Ecto neural progenitor cell (in vitro differentiated cells): ENCODE measurements at places on chromosomes 16 and 17.

- DNase-seq: no peak
These were observed 121.2 kb downstream of the SNX29 start for GRCh38 chr16:12097523-12098428.

DNA sequence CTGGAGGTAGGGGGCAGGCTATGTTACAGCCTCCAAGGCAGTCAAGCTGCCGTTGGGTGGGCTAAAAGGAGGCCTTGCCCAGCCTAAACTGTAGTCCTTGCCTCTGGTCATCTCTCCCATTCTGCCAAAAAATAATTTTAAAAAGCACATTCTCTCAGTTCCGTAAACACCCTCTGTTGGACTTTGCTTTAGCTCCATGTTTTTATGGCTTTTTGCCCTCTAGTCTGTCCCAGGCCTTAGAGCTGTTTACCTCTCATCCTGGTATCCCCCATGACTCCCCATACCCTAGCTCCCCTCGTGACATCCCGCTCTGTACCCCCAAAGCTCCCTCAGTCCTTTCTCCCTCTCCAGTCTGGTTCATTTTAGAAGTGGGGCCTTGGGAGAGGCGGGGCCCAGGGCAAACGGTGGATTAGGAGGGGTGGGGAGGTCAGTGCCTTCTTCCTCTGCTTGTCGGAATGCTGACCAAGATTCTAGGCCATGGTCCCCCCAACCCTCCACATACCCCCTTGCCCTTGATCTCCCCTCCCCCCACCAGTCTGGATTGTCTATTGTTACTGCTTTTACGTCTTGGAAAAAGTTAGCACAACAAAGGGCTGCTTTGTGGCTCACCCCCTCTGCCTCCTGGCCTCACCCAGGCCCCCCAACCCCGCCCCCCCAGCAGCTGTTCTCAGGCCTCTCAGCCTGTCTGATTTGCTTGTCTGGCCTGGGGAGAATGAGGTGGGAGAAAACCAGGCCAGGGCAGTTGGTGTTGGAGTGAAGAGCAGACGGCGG lies 18.4 kb downstream of the GJD3 start:
- DNase-seq: no peak

DNA sequence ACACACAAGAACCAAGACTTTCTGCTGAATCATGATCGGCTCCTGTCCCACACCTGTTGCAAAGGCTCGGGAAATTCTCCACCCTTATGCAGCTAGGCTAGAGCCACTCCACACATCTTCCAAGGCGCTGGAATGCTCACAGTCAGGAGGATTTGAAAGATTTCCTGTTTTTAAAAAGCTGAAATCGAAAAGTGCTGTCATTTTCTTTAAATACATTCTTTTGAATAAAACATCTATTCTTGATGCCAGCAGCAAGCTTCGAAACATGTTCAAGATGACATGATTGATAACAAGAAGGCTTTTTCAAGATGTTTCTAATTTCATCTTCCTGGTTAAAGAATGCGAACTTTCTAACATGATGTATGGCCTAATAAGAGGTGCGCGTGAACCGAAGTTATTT lies 219.7 kb upstream of the CDH5 start:
- no peak for DNase-seq

- DNase-seq: no peak
These were observed 242.3 kb upstream of the TBX2 start for GRCh38 chr17:61157246-61157886.

- DNase-seq: no peak
These were observed 14.1 kb downstream of the CCL4 start for GRCh38 chr17:36117505-36118382.
